ENCODE measurements at places on chromosomes 2 and 18.

DNA sequence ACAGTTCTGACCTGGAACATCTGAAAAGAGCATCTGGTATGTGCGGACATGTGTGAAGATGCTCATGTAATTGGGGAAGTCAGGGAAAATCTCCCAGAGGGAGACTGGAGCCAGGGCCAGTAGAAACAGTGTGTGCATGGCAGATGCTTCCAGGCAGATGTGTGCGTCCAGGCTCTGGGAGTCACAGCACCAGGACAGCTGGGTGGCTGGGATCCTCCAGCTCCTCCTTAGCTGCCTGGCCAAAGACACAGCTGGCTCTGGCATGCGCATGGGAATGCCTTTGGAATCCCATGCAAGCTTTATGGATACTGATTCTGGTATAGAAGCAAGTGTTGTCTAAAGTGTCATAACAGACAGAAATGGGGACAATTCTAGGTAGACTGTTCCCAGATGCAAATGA, 369.7 kb downstream of the INSIG2 start:
- DNase-seq: no peak

GRCh38 chr18:56743115-56743514, 92.0 kb downstream of the WDR7 start:
- DNase-seq: no peak

DNA sequence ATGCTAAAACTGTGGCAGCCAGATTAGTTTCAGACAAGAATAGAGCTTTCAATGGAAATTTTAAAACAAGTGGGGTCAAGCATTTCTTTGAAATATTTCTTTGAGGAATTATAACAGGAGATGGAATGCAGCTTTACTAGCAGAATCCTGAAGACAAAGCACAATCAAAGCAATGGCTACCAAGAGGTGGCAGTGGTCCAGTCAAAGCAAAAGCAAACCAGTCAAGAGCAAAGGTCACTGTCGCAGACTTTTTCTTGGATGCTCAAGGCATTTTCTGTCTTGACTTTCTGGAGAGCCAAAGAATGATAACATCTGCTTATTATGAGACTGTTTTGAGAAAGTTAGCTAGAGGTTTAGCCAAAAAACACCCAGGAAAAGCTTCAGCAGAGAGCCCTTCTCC, 351.2 kb upstream of the DLGAP1 start:
- no peak for DNase-seq

GRCh38 chr2:25002066-25002465, 30.3 kb upstream of the DNAJC27 start:
- no peak for DNase-seq

DNA sequence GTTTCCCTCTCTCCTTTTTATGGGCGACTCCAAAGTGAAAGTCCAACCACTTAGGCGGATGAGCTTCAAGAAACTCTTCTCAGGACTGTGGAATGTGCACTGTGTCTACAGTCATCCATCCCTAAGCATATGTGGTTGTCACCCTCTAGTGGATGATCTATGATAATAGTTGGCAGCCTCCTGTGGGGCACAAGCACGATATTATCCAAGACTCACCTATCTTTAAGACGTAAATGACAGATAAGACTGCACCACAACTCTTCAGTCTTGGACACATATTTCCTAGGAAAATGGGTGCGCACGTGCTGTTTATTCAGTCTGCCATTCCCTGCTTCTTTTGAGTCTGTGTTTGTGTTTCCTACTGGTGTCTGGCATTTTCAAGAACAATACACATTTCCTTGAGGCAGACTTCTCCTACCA, 145.5 kb upstream of the CTAGE1 start:
- peak; percentile 58 for DNase-seq

DNA sequence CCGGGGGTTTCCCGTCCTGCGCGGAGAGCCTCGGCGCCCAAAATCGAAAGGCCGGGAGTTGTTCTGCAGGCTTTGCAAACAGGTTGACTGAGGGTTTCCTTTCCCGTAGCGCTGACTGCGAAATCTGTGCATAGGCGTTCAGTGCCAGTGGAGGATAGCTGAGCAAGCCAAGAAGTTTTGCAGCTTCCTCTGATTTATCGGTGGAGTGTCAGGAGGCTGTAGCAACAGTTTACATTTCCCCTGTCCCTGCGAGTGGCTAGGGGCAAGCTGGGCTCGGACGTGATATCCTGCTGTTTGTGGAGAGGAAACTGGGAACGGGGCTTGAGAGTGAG, 694 bp downstream of the THSD7B start:
- DNase-seq: peak; percentile 2

DNA sequence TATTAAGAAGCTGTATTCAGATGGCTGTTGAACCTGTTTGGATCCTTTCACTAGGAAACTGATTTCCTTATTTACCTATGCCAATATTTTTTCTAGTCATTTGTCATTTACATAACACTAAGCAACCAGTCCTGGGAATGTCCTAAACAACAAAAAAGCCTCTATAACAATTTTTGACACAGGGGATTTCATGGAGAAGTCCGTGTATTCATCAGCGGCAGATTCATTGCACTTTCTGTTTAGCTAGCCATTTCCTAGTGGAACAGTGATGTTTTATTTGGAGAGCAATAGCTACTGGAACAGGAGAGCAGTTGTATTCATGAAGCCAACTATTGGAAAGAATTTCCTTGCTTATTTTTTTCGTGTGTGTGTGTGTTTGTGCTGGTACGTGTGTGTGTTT, 604.3 kb upstream of the POU3F3 start:
- no peak for DNase-seq

GRCh38 chr2:41933585-41934320, 114.1 kb upstream of the PKDCC start:
- DNase-seq: no peak

- no peak for DNase-seq
Measured at GRCh38 chr18:74444104-74444503, 13.0 kb downstream of the DIPK1C start.

DNA sequence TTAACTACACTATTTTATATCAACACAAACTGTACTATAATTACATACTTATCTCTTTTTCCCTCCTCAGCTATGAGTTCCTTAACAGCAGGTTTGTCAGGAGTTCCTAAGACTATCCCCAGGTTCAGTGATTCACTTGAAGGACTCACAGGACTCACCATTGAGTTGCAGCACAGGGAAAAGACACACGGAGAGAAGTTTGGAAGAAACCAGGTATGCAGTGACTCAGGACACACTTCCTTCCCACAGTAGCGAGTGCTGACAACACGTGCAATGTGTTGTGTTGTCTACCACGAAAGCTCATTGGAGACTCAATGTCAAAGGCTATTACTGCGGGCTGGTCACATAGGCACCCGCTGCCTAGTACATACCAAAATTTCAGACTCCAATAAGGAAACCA, 32.0 kb downstream of the MGAT4A start:
- no peak for DNase-seq

GRCh38 chr2:45323344-45323743, 287.7 kb downstream of the SRBD1 start:
- DNase-seq: no peak

DNA sequence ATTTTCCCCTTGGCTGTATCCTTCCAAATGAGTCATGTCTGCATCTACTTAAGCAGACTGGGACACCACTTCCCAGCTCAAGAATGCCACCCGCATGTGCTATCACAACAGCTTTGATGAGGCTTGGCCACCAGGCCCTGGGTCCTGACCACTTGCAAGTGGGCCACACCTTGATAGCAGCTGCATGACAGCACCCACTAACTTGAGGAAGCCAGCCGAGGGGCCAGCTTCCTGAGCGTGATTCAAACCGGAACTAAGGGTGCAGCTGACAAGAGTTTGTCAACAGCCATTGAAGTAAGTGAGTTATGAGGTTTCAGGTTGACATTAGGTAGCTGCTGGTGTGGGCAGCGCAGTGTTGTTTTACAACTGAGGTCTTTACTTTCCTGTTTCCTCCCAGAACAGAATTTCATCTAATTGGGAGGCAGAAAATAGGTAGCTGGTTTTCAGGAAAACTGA, 54.4 kb downstream of the EPHA4 start:
- DNase-seq: no peak

- DNase-seq: no peak
Measured at GRCh38 chr2:41657226-41657625, 390.6 kb upstream of the PKDCC start.

GRCh38 chr2:66306483-66306882, 128.4 kb upstream of the MEIS1 start:
- no peak for DNase-seq

- DNase-seq: peak; percentile 75
Measured at GRCh38 chr2:152200565-152201465, 25.3 kb upstream of the STAM2 start.

- DNase-seq: no peak
Measured at GRCh38 chr2:239951129-239951734, 73.9 kb downstream of the NDUFA10 start.

- DNase-seq: peak; percentile 16
Measured at GRCh38 chr18:48711651-48712486, 173.0 kb downstream of the CTIF start.

DNA sequence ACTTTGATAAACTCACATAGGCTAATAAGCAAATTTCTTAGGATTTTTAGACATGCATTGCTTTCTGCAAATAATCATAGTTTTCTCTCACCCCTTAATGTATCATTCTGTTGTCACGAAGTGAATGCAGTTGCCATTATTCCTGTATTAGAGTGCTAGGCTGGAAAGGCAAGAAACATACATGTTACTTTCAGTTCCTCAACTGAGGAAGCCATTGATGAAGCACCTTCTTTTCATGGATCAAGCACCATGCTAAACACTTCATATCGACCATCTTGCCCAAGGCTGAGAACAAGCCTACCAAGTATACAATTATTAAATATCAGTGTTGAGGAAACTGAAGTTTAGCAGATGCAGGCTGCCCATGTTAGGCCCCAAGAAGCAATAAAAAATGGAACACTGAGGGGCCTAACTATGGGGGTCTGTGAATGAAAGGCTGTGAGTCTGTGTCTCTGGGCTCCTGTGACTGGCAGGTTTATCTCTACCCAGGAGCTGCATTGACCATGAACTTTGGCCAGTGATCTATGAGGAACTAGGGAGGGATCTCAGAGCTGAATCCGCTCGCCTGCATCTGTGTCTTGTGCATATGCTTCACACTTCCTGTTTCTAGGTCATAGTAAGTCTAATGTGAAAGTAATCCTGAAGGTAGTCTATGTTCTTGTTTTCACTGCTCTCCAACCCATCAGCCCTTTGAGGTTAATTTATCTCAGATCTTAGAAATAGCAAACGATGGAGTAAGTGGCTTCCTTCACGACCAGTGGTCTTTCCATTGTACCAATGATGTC, 16.0 kb upstream of the TSPYL6 start:
- no peak for DNase-seq

- no peak for DNase-seq
Measured at GRCh38 chr18:56168049-56168781, 470.2 kb downstream of the TXNL1 start.

DNA sequence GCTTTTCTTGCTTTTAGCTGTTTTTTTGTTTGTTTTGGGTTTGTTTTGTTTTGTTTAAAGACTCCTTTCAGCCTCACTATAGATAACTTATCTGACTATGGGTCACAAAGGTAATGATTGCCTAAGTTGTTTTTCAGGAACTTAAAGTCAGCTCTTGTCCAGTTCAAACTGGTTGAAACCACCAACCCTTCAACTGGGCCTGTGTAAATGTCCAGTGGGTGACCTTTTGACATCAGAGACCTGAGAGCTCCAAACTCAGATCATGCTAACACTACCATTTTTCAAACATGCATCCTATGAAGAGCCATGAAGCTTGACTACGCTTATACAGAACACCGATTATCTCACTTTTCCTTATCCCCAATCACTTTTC, 144.6 kb upstream of the RMP24 start:
- no peak for DNase-seq

- peak; percentile 69 for DNase-seq
Measured at GRCh38 chr2:222353993-222354392, 55.2 kb upstream of the PAX3 start.

GRCh38 chr18:39713961-39714360, 2148.4 kb upstream of the CELF4 start:
- no peak for DNase-seq

DNA sequence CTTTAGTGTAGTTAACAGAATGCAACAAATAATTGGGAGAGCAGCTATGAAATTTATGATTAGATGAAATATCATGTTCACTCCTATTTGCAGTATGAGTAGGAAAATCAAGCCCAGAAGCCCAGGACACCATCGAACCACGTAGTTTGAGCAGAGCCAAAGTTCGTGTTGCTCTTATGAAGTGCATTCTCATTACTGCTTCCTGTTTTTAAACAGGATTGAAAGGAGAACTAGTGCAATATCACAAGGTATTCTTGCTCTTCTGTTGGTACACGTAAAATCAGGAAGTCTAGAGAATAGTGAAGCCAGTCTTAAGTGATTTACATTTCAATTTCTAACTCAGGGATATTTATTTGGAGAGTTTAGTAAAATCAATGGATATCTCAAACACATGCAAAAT, 21.1 kb downstream of the ARHGAP15 start:
- DNase-seq: no peak

- no peak for DNase-seq
Measured at GRCh38 chr2:71575966-71576365, 122.6 kb downstream of the DYSF start.

DNA sequence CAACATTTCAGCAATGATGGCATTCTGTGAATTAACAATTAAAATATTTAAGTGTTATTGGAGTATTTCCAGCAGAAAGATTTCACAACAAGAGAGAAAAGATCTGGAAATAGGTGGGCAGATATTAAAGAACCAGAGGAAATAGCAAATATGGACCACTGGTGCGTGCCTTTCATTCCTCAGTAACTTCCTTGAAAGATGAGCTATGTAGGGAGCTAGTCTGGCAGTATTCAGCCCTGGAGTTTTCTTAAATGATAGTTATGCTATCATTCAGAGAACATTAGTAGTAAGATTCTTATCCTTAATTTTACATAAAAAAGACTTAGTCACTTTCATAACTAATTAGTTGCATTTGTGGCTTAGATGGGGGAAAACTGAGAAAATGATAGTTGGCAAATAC, 41.5 kb downstream of the TANC1 start:
- no peak for DNase-seq

GRCh38 chr2:73952499-73953446, 26.1 kb downstream of the DGUOK start:
- no peak for DNase-seq

DNA sequence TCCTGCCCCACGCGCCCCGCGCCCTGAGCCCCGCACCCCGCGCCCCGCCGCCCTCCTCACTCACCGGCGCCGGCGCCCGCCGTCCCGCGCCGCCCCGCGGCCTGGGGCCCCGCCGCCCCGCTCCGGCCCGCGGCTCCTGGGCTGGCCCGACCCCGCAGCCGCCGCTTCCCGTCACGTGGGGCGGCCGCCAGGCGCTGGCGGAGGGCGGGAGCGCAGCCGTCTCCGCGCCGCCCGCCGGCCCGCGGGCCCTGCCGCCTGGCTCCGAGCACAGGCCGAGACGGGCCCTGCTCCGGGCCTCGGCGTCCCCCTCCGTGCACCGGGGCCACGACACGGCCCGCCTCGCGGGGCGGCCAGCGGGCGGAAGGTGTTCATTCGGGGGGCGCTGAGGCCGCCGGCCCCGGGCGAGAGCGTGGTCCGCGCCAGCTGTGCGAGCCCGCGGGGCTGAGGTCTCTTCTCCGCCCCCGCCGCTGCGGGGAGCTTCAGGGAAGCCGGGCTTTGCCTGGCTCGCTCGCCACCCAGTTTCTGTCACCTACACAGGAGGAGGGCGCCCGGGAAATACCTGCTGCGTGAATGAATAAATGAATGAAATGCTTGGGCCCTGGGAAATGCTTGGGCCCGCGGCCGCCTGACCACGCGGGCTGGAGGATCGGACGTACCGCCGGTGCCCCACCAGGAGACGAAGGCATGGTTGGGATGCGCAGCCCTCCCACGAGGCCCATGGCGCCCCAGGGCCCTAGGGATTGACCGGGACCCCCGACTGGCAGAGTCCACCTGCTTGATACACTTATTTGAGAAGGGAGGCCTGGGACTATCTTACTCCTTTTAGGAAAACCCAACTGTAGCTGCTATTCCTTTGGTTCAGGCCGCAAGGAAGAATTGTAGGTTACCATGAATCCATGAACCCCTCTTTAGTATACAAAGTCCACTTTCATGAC, at the start of gene TGFBRAP1:
Gene TGFBRAP1 (minus strand): TSS at position 175 of the 935 bp plus-strand sequence. CDS start 21,434 bp downstream, outside the sequence.
- peak; percentile 64 for DNase-seq

All from NCI-H2081 (cell line).